CD8-positive, alpha-beta T cell (primary cell): ENCODE measurements at places on chromosomes 5 and 9.

GRCh38 chr5:28310696-28311095 lies 1272.3 kb upstream of the CDH9 start:
- no peak for DNase-seq

DNA sequence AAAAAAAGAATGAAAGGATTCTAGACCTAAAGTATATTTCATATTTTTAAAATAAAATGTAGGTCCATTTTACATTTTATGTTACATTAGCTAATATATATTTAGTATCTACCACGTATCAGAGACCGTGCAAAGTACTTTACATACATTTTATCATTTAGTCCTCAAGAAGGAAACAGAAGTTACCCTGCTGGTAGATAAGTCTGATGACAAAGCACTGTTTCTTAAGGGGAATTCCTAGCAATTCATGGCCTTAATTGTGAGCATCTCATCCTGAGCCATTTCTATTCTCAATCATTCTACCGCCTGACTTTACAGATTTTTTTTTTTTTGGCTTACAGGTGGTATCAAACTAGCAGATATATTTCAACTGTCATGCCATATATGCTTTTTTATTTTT lies 367.7 kb downstream of the PRELID2 start:
- no peak for DNase-seq

DNA sequence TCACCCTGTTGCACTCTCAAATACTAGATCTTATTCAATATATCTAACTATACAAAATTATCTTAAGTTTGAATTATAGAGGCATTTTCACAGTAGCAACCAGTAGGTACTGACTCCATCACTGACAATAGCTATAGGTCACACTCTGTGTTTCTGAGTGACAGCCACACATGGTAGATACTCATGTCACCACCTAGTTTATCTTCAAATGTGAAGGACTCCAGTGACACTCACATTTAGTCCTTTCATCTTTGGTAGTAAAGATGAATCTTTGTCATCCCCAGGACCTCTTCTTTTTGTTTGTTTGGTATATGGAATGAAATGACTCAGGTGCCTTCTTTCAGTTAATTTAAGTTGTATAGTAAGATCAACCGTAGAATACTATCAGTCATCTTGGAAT lies 102.5 kb upstream of the DHFR start:
- no peak for DNase-seq

- no peak for DNase-seq
Measured at GRCh38 chr9:16211946-16212345, 658.5 kb downstream of the BNC2 start.

DNA sequence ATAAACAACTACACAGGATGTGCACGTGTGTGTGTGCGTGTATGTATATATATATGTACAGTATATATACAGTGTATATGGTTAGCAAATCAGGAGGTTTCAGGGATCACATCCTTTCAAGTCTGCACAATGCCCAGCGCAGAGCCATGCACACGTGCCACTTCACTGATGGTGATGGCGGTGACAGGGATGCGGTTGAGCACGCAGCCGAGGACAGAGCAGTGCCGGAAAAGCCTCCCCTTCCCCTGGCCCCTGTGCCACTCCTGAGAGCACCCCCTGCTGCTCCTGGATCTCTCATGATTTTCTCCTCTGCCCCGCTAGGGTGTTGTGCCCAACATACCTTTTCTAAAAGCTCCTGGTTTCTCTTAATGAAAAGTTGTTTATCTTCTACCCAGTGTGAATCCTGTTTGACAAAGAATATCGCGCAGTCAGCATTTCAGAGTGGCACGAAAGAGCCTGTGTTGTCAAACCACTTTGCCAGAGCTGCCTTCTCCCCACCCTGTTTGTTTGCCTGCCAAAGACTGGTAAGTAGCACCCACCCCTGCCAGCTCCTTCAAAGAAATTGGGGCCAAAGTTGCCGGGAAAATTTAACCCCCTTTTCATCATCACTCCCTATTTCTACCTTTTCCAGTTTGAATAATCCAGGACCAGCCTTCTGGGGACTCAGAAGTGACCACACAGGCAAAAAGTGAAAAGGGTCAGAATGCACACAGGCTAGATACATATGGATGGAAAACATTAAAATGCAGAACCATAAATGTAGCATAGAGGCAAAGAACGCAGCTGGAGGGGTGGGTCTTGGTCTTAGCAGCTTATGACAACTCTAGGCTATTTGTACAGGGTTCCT lies 126.2 kb upstream of the DPYSL3 start:
- DNase-seq = no peak

GRCh38 chr9:81849631-81850259 lies 78.5 kb upstream of the SPATA31D4 start:
- DNase-seq = no peak

DNA sequence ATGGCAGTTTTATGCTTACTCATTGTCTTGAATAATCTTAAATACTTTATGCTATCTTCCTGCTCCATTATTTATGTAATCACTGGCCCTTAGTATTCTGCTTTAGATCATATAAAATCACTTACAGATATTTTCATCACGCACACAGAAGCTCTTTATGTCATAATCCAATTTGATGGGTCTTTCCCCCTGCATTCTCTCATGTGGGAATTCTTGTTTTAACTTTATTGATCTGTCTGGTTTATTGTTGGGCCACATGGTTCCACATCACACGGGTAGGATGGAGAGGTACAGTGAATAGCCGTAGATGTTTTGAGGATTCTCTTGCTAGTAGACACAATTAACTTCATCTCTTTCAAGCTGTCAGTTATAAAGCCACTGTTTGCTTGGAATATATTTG lies 27.0 kb downstream of the PLPPR1 start:
- no peak for DNase-seq

GRCh38 chr9:19629488-19629887 lies 159.3 kb downstream of the SLC24A2 start:
- DNase-seq = no peak

- no peak for DNase-seq
Measured at GRCh38 chr5:64188776-64189175, 23.1 kb downstream of the RNF180 start.

GRCh38 chr5:170355601-170356098 lies 33.5 kb downstream of the KCNMB1 start:
- no peak for DNase-seq

DNA sequence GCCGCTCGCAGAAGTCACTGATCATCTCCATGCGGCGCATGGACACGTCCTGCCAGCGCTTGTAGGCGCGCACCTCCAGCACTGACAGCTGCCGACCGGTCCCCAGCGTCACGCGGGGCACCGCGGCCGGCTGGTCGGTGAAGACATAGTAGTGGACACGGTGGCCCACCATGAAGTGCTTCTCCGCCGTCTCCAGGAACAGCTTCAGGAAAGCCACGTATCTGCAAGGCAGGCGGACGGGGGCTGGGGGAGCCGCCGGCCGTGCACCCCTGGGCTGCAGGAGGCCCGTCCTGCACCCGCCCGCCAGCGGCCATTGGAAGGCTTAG lies 18.9 kb downstream of the ABO start:
- DNase-seq = no peak

DNA sequence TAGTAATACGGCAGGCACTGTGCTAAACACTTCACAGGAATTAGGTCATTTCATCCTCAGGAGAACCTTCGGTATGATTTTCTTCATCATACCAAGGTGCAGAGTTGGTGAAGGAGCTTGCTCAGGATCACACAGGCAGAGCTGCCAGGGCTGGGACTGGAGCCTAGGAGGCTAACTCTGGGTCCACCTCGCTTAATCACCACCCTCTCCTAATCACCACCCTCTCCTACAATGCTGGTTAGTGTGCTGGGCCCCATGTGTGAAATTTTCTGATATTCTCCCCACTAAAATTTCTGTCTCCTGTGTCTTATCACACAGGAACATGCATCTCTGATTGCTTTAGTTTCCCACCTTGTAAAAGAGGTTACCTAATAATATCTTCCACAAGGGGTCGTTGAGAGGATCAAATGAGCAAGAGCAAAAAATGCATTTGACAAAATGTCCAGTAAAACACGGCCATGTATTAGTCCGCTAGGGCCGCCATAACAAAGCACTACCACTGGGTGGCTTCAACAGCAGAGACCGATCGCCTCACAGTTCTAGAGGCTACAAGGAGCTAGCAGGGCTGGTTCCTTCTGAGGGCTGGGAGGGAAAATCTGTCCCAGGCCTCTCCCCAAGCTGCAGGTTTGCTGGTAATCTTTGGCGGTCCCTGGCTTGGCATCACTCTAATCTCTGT lies 128.2 kb upstream of the NFIB start:
- no peak for DNase-seq

DNA sequence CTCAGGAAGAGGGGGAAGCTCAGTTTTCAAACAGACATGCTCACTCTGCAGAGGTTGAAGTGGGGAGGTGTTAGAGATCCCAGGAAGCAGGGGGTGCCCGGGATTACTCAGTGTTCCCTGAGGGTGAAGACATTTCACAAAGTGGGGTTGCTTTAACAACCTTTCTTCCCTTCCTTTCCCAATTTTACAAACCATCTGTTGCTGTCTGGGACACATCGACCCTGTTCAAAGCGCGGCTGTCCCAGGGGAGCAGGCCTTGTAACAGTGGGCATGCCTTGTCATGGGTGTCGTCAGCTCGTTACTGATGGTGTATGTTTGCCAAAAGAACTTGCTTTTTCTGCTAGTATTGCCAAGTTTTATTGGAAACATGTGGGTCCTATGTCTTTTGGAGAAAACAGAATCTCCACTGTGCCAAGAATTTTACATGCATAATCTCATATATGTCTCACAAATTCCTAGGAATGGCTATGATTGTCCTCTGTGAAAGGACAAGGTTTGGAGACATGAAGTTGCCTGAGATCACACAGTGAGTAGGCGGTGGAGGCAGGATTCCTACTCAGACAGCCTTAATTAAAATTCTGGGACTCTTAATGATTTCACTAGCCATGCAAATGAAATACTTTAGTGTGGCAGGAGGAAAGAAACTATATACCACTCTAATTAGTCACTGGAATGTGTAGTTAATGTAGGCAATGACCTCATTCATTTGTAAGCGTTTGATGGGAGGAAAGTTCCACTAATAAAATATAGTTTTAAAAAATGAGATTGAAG lies 198.9 kb downstream of the NXNL2 start:
- no peak for DNase-seq

DNA sequence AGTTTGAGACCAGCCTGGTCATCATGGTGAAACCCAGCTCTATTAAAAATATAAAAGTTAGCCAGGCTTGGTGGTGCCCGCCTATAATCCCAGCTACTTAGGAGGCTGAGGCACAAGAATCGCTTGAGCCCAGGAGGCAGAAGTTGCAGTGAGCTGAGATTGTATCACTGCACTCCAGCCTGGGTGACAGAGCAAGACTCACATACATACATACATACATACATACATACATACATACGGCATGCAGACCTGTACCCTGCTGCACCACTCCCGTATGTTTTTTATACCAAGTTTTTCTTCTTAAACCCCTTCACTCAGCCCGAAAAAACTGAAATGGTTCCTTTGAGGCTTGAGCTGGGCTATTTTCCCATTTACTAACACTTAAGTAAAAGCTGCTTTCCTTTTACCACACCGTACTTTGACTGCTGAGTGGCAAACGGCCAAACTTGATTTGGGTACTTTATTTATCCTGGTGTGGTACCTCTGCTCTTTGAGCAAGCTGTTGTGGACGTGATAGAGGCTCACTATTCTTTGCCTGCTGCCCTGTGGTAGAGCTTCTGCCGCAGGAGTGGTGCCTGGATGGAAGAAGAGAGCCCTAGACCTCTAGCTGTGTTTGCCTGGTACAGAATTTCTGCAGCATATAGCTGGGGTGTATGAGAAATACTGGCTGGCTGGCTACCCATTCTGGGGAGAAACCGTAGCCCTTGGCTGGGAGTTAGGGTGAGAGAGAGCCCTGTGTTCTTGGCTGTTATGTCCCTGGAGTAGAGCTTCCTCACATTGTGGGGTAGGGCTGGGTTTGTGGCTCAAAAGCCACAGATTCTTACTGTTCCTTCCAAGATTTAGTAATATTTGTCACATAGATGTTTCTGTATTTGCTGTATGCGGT lies 19.4 kb downstream of the IPO11 start:
- no peak for DNase-seq

GRCh38 chr9:127033789-127034188 lies 88.6 kb downstream of the ANGPTL2 start:
- no peak for DNase-seq

DNA sequence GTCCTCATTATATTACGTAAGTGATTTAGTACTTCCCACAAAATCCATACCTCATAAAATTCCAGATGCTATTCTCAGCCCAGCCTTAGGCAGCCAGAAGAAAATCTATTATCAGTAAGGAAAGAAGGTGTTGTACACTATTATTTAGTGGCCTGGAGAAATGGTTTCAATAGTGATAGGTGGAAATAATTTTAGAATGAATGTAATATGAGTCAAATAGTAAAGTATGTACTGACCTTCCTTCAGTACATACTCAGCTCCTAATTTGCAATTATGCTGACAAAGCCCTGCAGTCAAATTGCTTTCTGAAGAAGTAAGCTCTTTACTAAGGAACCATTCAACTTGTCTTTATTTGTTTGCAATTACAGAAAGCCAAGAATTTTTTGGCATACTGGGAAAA lies 409.2 kb downstream of the HTR1A start:
- DNase-seq = no peak

DNA sequence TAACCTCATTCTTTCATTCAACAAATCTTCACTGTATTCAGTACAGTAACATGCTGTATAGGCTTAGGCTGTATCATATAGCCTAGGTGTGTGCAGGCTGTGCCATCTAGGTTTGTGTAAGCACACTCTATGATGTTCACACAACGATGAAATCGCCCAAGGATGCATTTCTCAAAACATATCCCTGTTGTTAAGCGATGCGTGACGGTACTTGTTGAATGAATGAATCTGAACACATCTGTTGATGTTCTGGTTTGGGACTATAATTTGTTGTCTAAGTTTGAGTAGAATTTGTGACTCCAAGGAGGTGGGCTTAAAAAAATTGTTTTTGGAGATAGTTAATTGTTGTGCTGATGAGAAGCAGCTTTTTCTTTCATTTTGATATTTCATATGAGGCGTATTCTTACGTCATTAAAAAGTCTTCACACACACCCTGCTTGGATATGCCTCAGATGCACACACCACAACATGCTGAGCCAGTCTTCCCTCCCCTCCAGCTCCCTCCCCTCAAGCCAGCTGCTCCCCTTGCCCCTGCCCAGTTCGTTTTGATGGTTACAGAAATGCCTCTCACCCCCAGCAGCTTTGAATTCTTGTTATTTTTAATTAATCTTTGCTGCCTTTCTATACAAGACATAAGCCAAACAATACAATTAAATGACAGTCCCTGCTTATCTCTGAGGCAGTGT lies 5.5 kb upstream of the PSAT1 start:
- no peak for DNase-seq

- no peak for DNase-seq
Measured at GRCh38 chr9:87891754-87892153, 9.1 kb downstream of the SPATA31E1 start.
